ENCODE measurements at places on chromosomes 16 and 17.

DNA sequence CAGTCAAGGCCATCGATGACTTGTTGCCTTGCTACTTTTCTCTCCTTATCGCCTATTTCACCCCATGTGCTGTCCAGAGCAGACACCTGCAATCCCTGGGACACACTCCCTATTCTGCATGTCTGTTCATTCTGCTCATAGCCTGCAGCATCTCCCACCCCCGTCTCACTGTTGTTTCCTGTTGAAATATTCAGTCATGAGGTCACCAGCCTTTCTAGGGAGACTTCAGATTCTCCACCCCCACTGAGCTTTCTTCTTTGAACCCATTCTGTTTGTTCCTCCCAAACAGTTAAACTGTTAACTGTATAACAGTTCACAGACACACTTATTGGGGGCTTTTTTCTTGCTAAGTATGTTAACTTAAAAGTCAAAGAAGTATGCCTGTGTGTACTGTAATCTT is 94.4 kb downstream of the AATF start:
- DNase-seq, result no peak

DNA sequence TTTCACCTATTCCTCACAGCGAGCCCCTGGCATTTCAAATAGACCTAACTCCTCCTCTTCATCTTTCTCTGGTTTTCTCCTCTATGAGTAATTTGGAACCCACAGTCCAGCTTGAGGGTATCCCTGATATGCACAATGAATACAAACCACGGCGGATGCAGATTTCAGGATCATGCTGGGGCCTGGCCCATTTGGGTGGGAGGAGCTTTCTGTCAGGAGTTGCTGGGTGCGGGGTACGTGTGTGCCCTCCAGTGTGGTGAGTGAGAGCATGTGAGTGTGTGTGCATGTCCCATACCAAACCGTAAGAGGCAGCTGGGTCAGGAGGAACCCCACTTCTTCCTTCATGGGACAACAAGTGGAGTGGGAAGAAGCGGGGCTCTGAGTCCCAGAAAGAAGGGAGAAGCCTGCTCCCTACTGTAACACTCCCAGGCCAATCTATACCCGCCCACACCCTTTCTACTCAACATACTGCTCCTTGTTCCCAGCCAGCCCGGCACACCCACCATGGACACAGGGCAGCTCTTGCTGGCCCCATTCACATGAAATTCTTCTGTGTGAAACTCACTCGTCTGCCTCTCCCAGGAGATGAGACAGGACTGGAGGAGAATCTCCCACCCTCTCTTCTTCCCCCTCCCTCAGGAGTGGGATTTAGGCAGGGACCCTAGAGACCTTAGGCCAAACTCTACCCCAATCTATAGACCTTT is 18.4 kb downstream of the CNTNAP1 start:
- DNase-seq, result no peak

- no peak for DNase-seq
Observed at GRCh38 chr17:49887086-49887743, 39.3 kb upstream of the TAC4 start.

DNA sequence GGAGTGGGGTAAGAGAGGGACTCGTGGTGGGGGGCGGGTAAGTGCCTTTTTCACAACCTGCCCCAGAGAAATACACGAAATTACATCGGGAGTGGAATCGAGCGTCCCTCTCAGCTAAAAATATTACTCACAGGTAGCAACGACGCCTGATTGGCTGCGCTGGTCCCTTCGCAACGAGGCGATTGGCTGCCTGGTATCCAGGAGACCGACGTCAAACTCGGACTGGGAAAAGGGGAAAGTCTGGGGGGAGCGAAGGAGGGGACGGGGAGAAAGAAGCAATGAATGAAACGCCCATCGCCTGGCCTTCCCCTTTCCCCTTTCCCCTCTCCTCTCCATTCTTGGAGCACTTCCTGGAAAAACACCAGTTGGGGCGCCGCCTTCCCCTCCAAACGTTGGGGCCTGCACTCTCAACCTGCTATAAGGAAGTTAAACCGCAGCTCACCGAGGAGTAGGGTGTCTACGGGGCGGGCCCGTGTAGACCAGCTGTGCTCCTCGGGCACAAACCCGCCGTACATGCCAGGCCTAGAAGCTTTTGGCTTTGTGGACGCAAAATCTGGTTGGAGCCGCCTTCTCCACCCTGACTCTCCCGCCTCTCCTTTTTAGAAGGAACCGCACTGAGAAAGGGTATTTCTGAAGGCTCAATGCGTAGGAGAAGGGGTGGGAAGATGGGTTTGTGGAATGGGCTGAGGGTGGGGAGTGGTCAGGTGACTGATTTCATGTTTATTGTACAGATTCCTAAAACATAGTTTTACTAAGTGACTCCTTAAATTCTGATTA is 1.4 kb upstream of the TOB1 start:
- peak; percentile 85 for DNase-seq

GRCh38 chr17:60863892-60864707 is 186.4 kb downstream of the BCAS3 start:
- DNase-seq, result no peak

- DNase-seq, result no peak
Observed at GRCh38 chr16:19715566-19715965, 2.5 kb downstream of the KNOP1 start.

GRCh38 chr17:12580640-12581039 is 85.0 kb upstream of the MYOCD start:
- DNase-seq, result no peak

DNA sequence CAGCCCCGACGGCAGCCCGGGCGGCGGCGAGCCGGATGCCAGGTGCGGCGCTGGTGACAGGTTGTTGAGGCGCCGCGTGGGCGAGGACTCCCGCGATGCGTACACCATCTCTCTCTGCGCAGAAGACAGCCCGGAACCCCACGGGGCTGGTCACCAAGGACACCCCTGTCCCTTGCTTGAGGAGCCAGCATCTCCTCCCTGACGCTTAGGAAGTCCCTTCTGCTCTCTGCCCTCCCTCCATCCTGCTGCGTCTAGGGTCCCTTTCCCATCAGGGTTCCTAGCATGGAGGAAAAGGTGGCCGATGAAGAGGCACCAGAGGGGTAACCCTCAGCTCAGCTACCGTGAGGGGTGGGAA is 43.6 kb downstream of the SRCIN1 start:
- no peak for DNase-seq

- DNase-seq, result no peak
Observed at GRCh38 chr17:36721560-36722120, 120.3 kb downstream of the MRM1 start.

DNA sequence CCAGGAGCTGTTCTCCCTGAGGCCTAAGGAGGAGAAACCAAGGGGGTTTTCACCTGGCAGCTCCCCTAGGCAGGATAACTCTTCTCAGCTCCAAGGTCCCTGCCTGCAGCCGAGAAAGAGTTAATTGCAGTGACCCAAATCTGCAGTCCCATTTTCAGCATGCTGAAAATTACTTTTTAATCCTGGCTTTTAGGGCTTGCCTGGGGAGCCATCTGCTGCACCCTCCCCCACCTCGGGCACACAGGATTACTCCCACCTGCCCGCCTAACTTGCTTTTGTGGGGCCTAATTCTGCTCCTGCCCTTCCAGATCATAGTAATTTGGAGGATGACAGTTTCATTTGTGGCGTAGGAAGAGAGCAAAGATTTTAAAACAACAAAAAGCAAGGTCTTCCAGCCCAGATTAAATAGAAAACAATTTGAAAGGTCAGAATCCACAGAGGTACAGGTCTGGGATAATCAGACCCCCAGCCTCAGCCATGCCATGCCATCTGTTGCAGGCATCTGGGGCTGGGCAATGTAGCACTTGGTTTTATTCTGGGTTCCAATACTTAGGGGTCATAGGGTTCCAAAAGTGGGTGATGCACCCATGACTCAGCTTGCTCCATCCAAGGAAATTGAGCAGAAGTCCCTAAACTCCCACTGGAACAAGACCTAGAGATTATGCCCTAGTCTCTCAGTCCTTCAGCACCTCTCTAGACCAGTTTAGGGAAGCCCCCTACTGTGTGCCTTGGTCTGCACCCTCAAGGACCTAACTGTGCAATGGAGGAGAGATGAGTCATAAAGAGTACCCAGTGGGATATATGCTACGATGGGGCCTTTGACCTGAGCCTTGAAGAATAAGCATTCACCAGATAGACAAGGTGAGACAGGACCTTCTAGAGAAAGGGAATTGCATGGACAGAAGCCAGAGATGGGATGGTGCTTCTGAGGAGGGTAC is 64.5 kb upstream of the NLK start:
- no peak for DNase-seq

- no peak for DNase-seq
Observed at GRCh38 chr17:62868723-62869122, 60.6 kb upstream of the MARCHF10 start.

DNA sequence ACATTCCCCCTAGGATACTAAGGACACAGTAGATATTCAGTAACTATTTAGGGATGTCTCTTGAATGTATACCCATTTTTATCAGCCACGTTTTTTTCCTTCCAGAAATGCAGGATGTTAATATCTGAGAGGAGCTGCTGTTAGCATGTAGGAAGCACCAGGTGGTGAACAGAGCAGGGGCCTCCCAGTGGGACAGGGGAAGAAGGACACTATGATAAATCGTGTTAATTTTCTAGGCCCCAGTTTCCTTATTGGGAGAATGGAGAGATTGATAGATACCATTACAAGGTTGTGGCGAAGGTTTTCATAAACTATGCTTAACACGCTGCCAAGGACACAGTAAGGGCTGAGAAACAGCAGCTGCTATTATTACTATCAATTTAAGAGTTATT is 45.4 kb downstream of the PRSS54 start:
- no peak for DNase-seq

GRCh38 chr16:78147911-78148401 is 48.5 kb downstream of the WWOX start:
- no peak for DNase-seq

DNA sequence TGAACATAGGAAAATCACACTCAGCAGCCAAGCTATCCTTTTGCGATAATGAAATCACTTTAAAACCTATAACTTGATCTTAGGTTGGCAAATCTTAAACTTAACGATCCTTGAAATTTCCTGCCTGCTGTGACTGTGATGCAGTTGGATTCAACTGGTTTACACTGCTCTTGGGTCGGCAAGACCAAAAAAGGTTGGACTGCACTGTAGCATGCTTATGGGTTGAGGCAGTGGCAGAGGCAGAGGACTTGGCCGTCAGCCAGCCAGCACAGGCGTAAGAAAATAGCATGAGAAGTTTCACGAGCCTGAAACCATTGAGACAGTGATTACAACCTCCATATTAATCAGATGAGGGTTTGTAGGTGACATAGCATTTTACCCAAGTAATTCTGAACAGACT is 21.4 kb downstream of the WSB1 start:
- DNase-seq, result no peak

GRCh38 chr16:19284207-19284606 is 1.3 kb upstream of the CLEC19A start:
- DNase-seq, result no peak

DNA sequence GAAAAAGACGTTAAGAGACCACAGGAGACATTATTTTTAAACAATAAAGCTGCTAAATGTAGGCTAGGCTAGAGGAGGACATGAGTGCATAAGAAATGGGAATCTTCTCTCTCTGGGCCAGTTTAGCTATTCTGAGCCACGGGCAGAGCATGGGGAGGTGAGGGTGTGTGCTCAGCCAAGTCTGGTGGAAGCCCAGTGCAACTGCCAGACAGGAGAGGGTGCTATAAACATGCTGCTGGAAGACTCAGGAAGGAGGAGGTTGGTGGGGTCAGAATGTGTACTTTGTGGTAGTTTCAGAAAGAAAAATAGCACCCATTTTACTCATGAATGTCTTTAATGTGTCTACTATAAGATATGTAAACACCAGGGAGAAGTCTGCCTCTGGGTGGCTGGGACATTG is 5.9 kb upstream of the SDK2 start:
- DNase-seq, result no peak

All from T1000 (cell line).